Dermis microvascular lymphatic vessel endothelial cell (primary cell): ENCODE measurements at places on chromosomes 13 and 19.

DNA sequence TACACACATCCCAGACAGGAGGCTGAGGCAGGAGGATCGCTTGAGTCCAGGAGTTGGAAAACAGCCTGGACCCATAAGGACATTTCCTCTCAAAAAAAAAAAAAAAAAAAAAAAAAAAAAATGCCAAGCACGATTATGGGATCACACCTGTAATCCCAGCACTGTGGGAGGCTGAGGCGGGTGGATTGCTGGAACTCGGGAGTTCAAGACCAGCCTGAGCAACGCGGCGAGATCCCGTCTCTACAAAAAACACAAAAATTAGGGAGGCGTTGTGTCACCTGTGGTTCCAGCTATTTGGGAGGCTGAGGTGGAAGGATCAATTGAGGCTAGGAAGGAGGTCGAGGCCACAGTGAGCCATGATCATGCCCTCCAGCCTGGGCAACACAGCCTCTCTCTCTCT lies 973 bp upstream of the OCEL1 start:
- DNase-seq = no peak

DNA sequence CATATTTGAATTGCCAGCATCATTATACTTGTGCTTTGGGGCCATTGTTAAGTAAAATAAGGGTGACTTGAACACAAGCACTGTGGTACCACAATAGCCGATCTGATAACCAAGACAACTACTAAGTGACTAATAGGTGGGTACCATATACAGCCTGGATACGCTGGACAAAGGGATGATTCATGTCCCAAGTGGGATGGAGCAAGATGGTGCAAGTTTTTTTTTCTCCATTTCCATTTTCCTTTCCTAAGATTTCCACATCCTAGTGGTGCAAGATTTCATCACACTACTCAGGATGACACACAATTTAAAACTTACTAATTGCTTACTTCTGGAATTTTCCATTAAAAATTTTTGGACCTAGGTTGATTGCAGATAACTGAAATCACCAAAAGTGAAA lies 15.1 kb downstream of the BRCA2 start:
- DNase-seq = no peak

DNA sequence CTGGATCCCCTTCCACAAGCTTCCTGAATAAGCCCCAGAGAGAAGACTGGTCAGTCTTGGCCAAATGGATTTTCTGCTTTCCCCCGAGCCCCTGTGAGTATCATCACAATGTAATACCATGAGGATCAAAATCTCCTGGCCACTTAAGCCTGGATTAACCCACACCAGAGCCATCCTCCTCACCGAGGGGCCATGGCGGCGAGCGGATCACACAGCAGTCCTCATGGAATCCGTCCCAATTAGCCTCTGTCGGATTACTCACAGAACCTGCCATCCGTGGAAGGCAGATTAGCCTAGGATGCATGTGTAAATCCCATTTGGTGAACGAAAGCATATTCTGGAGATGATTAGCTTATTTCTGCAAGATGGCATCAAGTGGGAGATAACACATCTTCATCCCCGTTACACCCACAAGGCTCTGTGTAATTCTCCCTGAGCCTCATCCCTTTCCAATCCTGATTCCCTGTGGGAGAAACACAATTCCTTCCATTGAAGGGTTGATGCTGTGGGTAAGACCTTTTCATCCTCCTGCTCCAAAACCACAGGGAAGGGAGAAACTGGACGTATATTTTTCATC lies 42.5 kb downstream of the GNG7 start:
- no peak for DNase-seq

DNA sequence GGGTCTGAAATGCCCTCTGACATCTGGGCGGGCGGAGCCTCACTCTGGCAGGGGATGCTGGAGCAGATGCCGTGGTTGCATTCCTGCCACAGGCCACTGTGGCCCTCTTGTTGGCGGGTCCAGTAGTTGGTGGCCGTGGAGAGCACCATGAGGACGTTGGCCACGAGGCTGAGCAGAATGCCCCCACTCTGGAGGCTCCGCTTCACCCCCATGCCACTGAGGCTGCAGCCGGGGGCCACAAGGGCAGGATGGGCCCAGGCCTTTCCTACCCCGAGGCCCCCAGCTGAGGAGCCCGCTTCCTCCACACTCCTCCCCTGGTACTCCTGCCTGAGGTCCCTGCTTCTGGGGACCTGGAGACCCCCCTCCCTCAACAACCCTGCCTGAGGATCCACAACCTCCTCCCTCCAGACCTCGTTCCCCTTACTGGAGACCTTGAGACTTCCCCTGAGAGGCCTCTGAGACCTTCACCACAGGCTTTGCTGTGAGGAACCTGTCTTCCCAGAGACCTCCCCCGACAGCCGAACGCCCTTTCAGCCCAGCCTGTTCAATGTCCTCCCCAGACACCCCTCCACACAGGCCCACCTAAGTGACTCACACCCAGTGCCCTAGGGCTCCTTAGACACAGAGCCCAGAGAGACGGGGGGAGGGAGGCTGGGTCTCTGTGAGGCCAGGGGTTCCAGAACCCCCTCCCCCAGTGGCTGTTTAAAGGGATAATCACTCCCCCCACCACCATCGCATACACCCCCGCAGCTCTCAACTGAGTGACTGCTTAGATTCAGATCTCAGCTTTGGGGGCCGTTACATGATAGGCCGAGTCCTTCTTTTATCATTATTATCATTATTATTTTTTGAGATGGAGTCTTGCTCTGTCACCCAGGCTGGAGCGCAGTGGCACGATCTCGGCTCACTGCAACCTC lies at the start of gene CLDND2:
TSS of gene CLDND2 (minus strand) at position 638 of the 917 bp plus-strand sequence. CDS start at position 212, 426 bp downstream.
- no peak for DNase-seq
